ENCODE measurements at places on chromosomes 2 and 18.

DNA sequence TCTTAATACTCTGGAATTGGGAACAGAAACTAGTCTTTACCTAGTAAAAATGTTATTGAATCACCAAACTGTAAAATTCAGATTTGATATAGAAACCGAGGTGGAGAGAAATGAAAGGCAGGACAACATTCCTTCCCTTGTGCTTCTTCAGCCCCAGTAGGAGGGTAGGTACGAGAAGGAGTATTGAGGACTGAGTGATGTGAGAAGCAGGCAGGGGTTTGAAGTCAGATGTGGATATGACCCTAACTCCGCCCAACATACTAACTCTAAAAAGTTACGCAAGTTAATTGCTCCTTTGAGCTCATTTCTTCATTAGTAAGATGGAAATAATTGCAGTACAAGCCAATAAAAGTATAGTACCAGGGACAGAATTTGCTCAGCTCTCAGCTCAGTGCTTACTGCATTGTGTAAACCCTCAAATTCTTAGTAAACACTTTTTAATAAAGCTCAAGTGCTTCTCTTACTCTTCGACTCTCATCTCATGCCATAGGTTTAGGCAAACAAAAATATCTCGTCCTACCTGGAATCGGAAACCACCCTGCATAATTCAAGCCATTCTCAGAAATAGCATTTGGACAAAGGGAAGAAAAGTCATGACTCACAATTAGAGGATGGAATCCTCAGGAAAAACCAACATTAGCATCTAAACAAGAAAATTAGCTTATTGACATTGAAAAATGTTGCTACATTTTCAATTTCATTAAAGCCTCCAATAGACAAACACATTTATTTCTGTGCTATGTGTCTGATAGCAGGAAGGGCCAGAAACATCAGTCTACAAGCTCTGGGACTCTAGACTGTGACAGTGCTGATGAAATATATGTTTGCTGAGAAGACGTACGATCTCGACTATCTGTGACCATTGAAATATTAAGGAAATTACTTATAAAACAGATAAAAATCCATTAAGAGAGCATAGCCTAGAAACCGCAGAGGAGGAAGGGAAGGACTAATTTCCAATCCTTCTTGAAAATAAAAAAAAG, 161.3 kb downstream of the HNMT start:
- DNase-seq, result no peak

- no peak for DNase-seq
Observed at GRCh38 chr2:236159778-236160170, 8.4 kb downstream of the GBX2 start.

- no peak for DNase-seq
Observed at GRCh38 chr2:66885775-66886383, 451.0 kb downstream of the MEIS1 start.

- no peak for DNase-seq
Observed at GRCh38 chr2:39640107-39640506, 25.6 kb upstream of the TMEM178A start.

- DNase-seq, result peak; percentile 4
Observed at GRCh38 chr2:131105950-131106801, 1.0 kb downstream of the PLEKHB2 start.

- no peak for DNase-seq
Observed at GRCh38 chr2:6657855-6658254, 207.9 kb downstream of the CMPK2 start.

- no peak for DNase-seq
Observed at GRCh38 chr2:112765251-112765650, 842 bp upstream of the CKAP2L start.

DNA sequence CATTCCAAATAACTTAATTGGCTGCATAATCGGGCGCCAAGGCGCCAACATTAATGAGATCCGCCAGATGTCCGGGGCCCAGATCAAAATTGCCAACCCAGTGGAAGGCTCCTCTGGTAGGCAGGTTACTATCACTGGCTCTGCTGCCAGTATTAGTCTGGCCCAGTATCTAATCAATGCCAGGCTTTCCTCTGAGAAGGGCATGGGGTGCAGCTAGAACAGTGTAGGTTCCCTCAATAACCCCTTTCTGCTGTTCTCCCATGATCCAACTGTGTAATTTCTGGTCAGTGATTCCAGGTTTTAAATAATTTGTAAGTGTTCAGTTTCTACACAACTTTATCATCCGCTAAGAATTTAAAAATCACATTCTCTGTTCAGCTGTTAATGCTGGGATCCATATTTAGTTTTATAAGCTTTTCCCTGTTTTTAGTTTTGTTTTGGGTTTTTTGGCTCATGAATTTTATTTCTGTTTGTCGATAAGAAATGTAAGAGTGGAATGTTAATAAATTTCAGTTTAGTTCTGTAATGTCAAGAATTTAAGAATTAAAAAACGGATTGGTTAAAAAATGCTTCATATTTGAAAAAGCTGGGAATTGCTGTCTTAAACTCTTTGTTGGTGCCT, 1.4 kb downstream of the PCBP1 start:
- no peak for DNase-seq

DNA sequence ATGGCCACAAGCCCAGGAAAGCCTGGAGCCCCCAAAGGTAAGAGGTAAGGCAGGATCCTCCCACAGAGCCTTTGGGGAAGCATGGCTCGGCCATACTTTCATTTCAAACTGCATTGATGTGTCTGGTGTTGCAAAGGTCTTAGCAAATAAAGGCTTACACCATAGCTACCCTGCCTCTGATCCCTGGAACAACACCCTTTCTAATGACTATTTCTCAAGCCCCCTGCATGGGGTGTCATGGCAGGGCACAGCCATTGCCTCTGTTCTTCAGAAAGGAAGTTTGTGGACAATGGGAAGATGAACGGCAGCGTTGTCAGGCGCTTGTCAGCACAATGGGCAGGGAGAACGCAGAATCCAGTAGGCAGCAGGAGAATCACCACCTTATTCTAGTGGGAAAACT, 435.0 kb upstream of the SMIM21 start:
- no peak for DNase-seq

GRCh38 chr2:45332094-45332493, 279.0 kb downstream of the SRBD1 start:
- no peak for DNase-seq

- no peak for DNase-seq
Observed at GRCh38 chr2:183348492-183348891, 224.2 kb downstream of the NUP35 start.

DNA sequence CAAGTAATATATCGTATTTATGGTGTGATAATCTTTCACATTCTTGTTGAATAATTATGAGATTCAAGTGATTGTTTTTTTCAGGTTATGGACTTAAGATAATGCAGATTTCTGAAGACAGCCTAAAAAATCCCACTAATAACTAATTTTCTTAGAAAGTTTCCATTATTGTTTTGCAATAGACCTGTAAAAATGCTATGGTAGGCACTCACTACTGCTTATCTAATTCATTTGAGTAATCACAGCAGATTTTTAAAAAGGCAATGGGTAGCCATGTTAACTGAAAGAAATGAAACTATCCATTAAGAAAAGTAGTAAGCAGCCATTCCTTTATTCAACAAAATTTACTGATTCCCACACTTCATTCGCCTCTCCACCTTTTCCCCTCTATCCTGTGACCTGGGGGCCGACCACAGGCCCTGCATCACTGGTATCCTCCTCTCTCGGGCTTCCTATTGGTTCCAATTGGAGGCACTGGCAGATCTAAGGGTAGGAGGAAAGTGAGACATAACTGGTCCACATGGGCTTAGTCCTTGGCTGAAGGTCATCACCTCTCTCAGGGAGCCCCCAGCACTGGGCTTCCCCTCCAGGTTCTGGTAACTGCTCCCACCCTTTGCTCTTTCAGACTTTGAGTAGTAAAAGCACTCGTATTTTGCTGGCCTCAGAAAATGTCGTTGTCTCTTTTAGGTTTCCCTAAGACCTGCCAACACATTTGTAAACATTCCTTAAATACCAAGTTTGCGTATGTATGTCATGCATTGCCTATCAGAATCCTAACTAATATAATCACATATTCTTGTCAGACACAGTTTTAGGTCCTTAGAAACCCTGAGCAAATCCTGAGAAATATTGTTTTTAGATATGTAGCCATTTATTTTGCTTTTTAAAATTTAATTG, 18.5 kb downstream of the RBMS1 start:
- no peak for DNase-seq

DNA sequence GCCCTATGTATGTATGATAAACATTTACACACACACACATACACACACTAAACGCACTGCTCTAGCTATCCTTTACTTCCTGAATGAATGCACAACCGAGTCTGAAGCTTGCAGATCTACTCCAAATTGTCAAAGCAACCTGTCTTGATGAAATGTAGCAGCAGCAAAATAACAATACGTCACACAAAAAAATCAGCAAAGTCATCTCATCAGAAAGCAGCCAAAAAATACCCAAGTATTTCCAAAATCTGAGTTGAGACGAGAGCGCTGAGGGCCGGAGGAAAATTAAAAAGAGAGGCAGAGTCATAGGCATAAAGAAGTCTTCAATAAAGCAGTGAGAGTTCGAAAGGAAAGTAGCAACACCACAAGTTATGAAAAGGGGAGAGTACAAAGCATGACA, 67.7 kb downstream of the ZNF521 start:
- no peak for DNase-seq

- DNase-seq, result no peak
Observed at GRCh38 chr18:31821545-31822171, 61.0 kb upstream of the SLC25A52 start.

DNA sequence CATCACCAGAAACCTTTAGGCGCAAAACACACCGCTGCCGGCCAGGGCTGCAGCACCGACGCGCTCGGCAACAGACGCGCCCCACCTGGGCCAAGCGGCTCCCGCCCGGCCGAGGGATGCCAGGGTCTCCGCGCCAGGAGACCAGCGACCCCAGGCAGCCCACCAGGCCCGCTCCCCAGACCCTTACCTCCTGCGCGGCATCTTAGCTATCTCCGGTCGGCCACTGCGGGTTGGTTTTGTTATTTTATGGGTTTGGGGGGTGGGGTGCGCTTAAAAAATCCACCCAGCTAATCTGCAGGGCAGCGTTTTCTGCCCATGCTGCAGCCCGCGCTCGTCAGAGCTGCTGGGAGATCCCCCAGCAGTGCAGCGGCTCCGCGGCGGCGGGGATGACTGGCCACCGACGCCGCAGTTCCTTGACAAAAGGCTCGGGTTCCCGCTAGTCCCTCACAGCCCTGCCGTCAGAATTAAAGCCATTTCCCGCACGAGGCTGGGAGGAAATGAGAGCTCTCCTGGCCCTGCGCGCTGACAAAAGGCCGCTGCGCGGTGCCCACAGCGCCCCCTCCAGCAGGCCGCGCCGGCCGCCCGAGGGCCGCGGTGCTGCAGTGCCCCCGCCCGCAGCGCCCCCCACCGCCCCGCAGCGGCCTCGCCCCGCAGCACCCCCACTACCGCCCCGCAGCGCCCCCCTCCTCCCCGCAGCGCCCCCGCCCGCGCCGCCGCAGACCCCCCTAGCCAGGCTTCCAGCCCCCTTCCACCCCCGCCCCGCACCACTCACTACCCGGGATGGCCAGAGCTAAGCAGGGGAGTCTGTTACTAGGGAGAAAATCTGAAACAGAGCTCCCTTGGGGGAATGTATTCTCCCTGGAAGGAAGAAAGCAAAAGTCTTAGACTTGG, at the start of gene ADD2:
Gene ADD2, minus strand, starts transcription at position 502 of the 891 bp plus-strand sequence. CDS start 61,792 bp downstream, outside the sequence.
- DNase-seq, result no peak

DNA sequence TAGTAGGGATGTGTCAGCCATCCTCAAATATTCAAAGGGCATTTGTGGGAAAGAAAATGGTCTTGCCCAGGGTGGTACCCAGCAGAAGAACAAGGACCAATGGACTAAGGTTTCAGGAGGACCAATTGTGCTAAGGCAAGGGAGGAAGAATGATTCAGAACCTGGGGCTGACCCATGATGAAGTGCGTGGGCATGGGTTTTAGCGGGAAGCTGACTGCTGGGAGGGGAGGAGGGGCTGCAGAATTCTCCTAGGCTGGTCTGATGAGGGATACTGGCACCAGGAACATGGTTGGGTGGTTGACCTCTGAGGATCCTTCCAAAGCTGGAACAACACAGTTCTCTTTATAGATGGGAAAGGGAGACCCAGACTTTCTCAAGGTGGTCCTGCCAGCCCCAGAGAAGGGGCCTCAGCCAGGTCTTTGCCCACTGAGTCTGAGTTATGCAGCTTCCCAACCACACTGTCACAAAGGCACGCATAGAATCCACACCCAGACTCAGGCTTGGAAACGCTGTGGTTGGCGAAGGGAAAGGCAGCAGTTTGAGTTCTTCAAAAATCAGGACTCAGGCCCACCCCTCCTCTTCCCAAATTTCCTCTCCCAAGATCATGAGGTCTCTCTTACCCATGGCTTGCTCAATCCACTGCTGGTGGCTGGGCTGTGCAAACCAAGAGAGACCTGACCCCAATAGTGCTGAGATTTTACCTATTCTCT, 37.3 kb downstream of the MARCO start:
- no peak for DNase-seq

DNA sequence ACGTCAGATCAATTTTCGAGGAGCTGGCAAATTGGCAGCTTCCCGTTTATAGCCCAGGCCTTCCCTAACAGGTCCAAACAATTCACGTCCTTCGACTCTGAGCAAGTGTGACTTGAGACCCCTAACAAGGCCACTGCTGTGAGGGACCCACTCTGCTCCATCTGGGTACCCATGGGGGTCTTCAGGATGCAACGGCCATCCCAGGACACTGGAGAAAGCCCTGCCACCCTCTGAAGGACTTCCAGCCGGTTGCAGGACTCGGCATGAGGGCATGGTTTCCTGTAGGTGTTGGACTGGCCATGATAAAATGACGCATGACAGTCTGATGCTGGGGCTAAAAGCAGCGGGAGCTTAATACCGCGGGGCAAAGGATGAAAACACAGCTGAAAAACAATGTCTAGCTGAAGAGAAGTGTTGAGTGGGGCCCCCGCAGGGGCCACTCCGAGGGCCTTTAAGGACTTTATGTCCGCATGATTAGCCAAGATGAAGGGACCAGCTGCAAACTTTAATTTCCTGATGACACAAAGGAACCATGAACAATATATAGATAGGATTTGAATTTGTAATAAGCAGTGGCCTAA, 113.3 kb upstream of the ZNF521 start:
- DNase-seq, result no peak

DNA sequence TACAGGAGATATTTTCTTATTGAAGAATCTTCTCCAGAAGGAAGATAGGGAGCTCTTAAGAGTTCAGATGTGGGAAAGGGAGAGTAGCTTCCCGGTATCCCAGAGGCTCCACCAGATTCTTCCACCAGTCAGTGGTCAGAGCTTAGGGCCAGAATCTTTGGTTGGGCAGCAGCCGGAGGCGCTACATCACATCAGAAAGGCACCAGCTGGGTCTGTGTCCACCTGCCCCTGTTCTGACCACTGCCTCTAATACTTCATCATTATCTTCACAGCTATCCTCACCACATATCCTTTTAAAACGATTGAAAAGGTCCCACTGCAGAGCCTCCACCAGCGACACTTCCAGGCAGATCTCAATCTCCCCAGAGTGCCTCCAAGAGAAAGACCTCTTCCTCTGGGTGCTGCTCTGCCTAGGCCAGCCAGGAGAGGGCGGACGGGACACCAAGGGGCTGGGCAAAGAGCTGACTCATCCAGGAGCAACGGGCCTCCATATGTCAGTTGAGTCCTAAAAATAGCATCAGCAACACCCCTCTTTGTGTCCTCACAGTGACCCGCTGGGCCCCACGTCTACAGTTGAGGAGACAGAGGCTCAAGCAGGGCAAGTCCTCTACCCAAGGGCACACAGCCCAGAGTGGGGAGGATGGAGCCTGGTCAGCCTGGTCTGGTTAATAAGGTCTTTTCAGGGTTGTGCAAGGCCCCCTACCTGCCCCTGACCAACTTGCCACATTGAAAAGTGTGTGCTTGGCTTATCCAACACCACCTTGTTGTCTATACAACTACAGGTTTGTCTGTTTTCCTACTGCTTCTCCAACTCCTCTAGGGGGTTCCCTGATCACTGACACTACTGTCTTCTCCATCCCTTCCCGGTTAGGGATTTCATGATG, 81.2 kb downstream of the ADD2 start:
- DNase-seq, result no peak

Data from hypothalamus (tissue), 51 donors.